ENCODE measurements at places on chromosomes 11 and 22.

DNA sequence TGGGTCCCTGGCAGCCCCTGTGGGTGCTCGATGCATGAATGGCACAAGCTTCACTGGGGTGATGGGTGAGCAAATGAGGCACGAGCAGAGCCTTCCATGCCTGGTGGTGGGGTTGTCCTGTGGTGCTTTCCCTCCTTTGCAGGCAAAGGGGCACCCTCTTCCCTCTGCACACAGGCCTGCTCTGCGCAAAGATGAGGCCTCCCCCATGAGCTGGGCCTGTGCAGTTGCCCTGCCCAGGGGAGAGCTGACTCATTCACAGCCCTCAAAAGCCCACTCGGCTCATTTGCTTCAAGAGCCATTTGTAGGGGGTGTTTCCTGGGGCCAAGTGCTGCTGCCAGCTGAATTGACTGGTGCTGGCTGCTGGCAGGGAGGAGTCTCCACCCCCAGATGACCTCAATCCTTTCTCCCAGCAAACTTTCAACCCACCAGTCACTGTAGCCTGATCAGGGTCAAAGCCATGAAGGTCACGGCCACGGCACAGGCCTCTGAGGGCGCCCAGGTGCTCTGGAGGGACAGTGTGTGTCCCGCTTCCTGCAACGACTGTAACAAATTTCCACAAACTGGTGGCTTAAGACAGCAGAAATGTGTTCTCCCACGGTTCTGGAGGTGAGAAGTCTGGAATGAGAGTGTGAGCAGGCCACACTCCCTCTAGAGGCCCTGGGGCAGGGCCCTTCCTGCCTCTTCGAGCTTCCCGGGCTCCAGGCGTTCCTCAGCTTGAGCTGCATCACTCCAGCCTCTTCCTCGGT lies 48.8 kb upstream of the ANO1 start:
- no peak for DNase-seq

- peak; percentile 49 for DNase-seq
Observed at GRCh38 chr22:20205964-20206708, 55.3 kb upstream of the CCDC188 start.

GRCh38 chr11:112453601-112454577 lies 193.2 kb upstream of the PLET1 start:
- peak; percentile 17 for DNase-seq

GRCh38 chr11:16738947-16739815 lies 734 bp downstream of the C11orf58 start:
- no peak for DNase-seq

DNA sequence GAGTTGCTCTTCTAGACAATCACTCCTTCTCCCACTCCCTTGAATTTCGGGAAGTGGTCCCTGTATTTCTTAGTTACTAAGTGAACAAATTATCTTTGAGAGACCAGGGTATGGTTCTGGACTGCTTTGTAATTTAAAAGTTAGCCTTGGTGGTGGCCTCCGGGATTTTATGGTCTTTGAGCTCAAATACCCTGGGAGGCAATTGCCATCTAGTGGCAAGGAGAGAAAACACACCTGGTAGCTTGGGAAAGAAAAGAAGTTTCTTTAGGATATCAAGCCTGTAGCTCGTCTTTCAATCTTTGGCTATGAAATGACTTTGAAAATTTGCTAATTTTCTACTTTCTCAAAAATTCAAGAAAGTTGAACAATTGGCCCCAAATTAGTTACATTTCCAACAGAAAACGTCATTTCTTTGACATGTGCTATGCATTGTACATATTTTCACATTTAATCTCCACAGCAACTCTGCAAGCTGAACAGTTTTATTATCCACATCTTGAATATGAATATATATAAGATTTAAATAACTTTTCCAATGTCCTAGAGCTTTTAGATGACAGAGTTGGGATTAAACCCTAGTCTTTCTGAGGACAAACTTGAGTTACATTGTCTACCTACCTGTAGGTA lies 39.1 kb downstream of the MMP27 start:
- DNase-seq = no peak

DNA sequence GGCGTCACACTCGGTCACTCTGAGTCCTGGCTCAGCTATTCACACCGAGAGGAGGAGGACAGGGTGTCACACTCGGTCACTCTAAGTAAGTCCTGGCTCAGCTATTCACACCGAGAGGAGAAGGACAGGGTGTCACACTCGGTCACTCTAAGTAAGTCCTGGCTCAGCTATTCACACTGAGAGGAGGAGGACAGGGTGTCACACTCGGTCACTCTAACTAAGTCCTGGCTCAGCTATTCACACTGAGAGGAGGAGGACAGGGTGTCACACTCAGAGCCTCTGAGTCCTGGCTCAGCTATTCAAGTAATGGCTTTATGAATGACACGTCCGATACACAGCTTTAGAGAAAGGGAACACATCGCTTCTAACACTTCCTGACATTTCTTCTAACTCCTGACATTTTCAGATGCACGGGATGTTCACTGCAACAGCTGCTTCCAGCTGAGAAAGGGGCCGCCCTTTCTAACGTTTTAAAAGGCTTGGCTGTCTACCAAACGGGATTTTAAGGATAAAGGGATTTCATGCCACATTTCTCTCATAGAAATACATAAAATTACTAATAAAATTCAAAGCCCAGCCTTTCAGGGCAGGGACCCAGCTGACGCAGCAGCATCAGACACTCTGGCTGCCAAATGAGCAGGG lies 28.1 kb downstream of the DRD4 start:
- no peak for DNase-seq

- peak; percentile 23 for DNase-seq
Observed at GRCh38 chr22:24768537-24769374, 5.8 kb downstream of the PIWIL3 start.

- no peak for DNase-seq
Observed at GRCh38 chr22:35620624-35621251, 3.6 kb upstream of the MB start.

GRCh38 chr11:116787786-116788486 lies at the start of gene ZPR1:
Gene ZPR1, minus strand, starts transcription at chr11:116788023. Its CDS starts 33 bp downstream, at chr11:116787990.
- peak; percentile 63 for DNase-seq

DNA sequence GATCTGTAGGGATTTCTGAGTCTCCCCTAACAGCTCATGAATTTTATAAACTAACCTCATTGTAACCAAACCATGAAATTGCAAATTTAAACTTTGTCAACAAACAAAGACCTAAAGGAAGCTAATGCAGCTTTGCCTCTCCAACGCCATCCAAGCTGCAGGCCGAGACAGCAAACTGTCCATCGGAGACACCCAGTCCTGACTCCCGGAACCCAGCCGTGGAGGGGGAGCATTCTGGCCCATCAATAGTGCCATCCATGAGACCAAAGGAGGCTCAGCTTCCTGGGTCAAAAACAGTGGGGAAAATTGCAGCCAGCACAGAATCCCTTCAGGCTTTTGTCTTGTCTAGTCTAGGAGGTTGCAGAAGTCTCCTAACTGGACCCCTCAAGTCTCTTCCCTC lies 147.6 kb upstream of the OPCML start:
- DNase-seq = no peak

DNA sequence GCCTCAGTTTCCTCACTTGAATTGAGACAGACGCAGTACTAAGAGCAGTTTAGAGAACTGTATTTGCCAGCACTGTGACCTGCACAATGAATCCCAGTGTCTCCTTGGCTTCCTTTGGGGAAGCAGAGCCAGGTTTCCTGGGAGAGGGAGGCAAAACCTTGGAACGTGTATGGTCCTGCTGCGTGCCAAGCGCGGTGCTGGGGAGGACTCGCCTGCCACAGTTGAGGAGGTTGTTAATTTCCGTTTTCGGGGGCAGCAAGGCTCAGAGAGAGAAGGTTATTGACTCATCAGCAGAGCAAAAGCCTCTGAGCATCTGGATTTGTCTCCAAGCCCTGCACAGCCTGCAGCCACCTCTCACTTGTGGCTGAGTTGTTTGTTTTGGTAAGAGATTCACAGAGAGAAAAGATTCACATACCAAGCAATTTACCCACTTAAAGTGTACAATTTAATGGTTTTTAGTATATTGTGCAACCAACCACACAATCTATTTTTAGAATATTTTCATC lies 10.8 kb downstream of the SYT12 start:
- no peak for DNase-seq

DNA sequence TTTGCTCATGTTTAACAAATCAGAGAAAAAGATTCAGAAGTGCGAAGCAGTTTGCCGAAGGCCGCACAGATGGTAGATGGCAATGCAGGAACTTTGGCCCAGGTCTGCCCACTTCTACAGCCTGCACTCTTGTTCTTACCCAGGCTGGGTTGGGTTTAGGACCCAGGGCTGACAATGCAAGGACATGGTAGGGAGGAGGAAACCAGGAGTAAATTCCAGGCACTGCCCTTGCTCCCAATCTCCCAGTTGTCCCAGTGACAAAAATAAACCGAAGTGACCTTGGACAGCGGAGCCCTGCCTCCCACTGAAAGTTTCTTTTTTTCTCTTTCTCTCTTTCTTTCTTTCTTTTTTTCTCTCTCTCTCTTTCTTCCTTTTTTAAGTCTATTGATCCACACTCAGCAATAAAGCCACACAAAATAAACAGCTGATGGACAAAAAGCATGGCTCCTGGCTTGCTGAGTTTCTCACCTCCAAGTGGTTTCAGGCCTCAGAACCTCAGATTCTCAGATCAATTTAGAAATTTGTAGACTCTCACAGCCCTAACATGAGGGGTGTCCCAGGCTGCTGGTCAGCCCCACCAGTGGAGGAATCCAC lies 33.5 kb upstream of the FCHSD2 start:
- DNase-seq = no peak

DNA sequence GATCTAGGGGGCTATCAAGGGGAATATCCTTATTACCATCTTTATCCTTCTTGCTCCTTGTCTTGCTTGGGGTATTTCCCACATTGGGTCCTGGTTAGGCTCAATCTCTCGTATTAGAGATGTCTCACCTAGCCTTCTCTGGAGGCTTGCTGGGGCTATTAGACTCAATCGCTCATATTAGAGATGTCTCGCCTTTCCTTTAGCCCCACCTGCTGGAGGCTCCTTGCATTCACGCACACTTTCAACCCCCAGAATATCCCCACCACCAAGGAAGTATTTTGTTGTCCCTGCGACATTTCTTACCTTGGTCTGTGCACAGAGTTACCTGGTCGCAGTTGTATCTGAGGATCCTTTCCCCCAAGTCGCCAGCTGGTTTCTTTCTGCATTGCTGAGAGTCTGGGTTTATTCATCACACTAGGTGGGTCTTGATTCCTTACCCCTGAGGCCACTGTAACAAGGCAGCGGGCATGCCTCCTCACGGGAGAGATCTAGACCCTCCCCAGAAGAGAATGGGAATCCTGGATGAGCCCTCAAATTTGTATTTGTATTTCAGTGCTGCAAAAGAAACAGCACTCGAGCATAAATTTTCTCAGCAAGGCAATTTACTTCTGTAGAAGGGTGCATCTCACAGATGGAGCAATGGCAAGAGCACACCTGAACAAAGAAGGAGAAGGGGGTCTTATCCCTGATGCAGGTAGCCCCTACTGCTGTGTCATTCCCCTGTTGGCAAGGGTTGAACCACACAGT lies 15.9 kb upstream of the HYLS1 start:
- no peak for DNase-seq

GRCh38 chr11:109018639-109019038 lies 353.8 kb downstream of the DDX10 start:
- DNase-seq = no peak

- DNase-seq = no peak
Observed at GRCh38 chr11:97732011-97732632, 1288.6 kb upstream of the CNTN5 start.

- DNase-seq = no peak
Observed at GRCh38 chr11:13008061-13008435, 1.1 kb upstream of the RASSF10 start.

GRCh38 chr22:22689621-22690345 lies 45.4 kb downstream of the GGTLC2 start:
- DNase-seq = no peak

DNA sequence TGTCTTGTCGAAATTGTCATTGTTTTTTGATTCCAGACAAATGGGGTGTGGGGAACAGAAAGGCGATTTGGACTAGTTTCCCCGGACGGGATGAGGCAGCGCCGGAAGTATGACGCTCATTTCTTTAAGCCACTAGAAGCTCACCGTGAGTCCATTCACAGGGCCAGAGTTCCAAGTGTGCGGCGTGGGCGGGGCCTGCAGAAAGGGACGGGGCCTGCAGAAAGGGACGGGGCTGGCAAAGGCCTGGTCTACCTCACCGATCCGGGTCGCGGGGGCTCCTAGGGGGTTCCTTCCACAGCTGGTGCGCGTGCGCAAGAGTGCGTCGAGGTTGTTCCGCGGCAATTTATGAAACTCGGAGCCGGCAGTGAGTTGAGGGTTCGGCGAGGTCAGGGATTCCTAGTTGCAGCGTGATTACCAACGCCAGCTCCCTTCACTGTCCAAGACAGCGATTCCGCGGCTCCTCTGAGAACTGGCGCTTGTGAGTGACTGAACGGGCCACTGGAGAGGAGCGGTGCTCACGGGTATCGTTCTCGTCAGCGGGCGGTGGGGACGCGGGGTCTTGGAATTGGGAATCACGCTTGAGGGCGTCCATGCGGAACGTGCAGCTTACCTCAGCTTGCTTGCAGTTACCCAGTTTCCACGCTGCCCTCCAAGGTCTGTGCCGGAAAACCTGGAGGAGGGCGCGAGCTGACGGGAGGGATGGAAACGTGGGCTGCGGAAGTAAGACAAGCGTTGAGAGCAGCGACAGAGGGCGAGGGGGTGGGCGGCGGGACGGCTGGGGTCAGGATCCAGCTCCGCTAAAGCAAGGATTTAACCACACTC lies at the start of gene ZNF215:
ZNF215 (plus strand) TSS at position 219 of the 822 bp plus-strand sequence. CDS start 5,847 bp downstream, outside the sequence.
- DNase-seq = peak; percentile 13

DNA sequence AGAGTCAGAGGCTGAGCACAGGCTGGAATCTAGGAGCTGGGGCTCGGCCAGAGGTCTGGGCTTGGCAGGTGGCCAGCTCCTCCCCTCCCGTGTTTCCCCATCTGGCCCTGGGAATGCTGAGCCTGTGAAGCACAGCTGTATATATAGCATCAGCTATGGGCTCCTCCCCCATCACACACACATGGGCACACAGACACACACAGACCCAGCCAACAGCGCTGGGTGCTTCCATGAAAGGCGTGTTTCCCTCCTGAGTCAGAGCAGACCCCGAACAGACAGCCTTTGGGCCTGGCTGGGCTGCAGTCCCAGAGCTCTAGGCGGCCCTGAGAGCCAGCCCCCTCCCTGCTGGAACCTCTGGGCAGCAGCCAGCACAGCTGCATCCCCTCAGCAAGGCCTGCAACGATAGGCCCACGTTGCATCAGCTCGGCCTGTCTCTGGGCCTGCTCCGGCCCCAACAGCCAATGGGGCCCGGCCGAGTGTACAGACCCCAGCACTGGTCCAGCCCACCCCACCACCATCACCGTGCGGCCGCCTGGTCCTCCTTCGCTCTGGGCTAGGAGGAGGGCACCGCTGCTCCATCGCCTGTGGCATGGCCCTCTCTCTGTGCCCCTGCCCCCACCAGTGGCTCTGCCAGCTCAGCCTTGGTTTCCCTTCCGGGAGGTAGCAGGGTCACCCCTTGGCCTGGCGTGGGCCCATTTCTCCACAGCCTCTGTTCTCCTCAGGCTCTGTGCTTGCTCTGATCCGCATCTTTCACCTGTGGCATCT lies 7.6 kb upstream of the SERPINH1 start:
- no peak for DNase-seq

GRCh38 chr11:71080239-71081097 lies 171.9 kb downstream of the SHANK2 start:
- peak; percentile 38 for DNase-seq

- DNase-seq = no peak
Observed at GRCh38 chr11:81787584-81788049, 946.0 kb downstream of the FAM181B start.

Data from stimulated activated CD4-positive, alpha-beta T cell treated with anti-CD3 and anti-CD28 coated beads, TNF-alpha, amount 100 ng/mL, for 48 hours (primary cell).